ENCODE measurements at places on chromosomes 16 and 17.

GRCh38 chr16:53100889-53101288 is 46.1 kb downstream of the CHD9 start:
- no peak for DNase-seq

- no peak for DNase-seq
These were observed 109.6 kb downstream of the CNTNAP4 start for GRCh38 chr16:76386784-76387183.

- DNase-seq: no peak
These were observed 76.0 kb downstream of the GPR139 start for GRCh38 chr16:19997734-19998133.

- no peak for DNase-seq
These were observed 5.7 kb downstream of the ADGRG1 start for GRCh38 chr16:57634171-57634570.

DNA sequence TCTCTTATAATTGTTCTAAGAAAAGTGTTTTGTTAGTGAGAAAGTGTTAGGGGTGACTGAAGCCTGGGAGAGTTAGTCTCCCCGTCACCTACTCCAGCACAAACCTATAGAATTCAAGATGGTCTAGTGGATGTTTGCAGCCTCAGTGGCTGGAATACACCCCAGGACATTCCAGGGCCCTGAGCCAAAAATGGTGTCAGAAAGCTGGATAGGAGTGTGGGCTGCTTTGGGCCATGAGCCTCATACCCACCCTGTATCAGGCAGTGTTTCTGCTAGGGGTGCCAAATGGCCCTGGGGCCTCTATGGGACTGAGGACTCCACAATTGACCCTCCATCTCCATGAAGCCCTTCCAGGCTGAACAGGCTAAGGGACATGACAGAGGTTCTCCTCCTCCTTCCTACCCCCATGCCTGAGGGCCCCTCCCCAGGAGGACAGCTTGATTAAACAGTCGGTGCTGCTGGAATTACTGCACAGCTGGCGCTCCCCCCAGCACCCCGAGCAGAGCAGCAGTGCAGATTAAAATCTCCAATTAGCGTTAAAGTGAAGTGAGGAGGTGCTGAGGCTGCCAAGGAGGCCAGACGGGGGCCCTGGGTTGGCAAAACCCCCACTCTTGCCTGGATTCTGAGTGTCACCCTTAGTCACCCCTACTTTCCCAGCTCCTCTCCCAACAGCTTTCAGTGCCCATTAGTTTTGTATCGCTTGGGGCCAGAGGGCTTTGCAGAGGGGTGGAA is 59.1 kb downstream of the NEUROD2 start:
- no peak for DNase-seq

GRCh38 chr16:60717808-60718207 is 1318.4 kb downstream of the CDH8 start:
- DNase-seq: no peak

- DNase-seq: no peak
These were observed 8.7 kb upstream of the ANKS4B start for GRCh38 chr16:21224800-21225199.

DNA sequence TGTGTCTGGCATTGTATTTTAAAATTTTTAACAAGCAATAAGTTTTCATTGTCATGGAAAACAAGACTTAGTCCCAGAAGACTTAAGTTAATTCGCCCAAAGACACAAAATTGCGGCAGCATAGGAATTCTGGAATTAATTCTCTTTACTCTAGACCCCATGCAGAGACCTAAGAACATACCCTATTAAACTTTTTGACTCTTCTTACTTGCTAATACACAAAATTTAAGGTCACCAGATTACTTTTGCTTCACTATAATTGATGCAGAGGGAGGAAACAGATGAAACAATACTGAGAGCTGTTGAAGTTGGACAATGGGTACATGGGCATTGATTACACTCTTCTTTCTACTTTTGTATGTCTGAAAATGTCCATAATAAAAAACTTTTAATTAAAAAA is 12.6 kb downstream of the HELZ start:
- no peak for DNase-seq

DNA sequence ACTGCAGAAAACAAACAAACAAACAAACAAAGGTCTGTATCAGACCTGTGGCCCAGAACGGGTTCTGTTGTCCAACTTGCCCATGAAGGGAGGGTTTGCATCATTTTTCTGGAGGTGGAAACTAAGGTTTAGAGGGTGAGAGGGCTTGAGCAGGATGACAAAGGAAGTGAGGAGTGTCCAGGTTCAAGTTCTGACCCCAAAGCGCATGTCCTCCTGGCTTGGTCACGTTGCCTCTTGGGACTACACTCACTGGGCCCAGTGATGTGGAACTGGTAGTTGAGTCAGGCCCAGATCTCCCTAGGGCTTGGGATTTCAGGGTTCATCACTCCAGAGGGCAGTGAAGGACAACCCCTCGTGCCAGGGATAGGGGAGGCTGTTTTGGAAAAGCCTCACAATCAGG is 1.8 kb downstream of the SREBF1 start:
- DNase-seq: no peak

- DNase-seq: no peak
These were observed 27.3 kb downstream of the ENDOV start for GRCh38 chr17:80442323-80442659.

GRCh38 chr17:70353408-70354092 is 184.2 kb downstream of the KCNJ2 start:
- no peak for DNase-seq

GRCh38 chr17:44331249-44331760 is 6.7 kb upstream of the SLC25A39 start:
- DNase-seq: peak; percentile 60

DNA sequence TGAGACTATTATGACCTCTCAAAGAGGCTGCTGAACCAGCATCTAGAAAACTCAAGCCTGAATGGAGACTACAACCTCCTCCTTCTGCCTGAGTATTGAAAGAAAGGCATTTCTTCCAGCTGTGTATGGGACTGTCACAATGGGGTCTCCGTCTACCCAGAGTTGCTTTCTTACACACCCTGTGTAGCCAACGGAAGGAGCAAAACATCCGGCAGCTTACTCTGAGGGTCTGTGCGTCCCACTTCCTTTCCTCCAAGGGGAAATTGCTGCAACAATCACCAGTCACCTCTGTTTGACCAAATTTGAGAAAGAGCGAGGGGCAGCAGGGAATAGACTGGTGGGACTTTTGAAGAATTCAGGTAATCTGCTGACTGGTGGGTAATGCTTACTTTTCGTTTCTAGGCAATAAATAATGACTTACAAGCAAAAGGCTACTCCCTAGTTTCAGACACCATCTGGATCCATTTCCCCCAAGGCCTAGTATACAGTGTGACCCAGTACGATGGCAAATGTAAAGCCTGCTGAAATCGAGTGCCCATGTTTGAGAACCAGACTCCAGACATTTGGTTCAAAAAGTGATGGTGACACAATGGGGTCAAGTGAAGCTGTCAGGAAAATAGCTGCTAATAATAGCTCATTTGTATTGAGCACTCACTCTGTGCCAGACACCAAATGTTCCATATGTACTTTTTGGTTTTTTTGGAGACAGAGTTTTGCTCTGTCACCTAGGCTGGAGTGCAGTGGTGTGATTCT is 81.7 kb downstream of the YPEL2 start:
- no peak for DNase-seq

- DNase-seq: no peak
These were observed 661 bp downstream of the TEX2 start for GRCh38 chr17:64262198-64262999.

DNA sequence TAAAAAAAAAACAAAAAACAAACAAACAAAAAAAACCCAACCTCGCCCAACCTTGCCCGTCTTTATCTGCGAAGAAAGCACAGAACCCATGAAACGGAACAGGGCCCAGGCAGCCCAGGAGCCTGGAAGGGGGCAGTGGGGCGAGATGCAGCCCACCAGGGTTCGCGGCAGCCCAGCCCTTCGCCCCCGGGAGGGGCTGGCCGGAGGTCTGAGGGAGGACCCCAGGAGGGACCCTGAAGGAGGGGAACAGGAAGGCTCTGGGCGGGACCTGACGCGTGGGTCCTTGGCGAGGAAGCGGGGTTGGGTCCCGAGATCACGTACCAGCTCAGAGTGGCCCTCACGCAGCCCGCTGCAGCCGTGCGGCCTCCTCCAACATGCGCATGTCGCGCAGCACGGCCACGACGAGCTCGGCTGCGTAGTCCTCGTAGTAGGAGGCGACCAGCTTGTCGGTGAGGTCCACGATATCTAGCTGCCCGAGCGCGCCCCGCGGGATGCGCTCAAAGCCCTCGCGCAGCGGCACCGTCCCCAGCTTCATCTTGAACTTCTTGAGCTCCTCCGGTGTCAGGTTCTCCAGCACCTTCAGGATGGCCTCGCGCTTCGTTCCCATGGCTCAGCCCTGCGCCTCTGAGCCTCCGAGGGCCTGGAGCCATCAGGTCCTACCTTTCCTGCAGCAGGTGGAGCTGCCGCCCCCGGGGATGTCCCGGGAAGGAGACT is at the start of gene PYDC1:
Gene PYDC1 (minus strand): TSS at position 714 of the 714 bp plus-strand sequence. CDS start 107 bp downstream, at position 607.
- DNase-seq: no peak

- DNase-seq: no peak
These were observed 175.4 kb downstream of the WSCD1 start for GRCh38 chr17:6245301-6246177.

GRCh38 chr17:52158450-52159042 is at the start of gene CA10:
Gene CA10 (minus strand): TSS chr17:52158714.
- no peak for DNase-seq

GRCh38 chr16:12406926-12407690 is 396.6 kb downstream of the CPPED1 start:
- DNase-seq: no peak

GRCh38 chr17:68054296-68054900 is 18.9 kb downstream of the KPNA2 start:
- DNase-seq: peak; percentile 45

DNA sequence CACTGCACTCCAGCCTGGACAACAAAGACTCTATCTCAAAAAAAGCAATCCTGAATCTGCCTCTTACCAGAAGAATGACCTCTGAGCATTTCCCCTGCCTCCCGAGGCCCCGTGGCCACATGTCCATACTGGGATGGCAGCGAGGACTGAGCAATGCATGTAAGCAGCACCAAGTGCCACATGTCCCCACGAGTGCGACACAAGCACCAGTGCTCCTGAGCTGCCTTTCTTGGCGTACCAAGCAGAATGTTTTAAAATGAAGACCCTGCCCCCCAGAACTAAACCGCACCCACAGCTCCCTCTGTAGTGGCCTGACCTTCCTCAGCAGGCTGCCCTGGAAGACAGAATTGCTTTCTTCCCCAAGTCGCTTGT is 373.3 kb downstream of the SLC39A11 start:
- DNase-seq: no peak

DNA sequence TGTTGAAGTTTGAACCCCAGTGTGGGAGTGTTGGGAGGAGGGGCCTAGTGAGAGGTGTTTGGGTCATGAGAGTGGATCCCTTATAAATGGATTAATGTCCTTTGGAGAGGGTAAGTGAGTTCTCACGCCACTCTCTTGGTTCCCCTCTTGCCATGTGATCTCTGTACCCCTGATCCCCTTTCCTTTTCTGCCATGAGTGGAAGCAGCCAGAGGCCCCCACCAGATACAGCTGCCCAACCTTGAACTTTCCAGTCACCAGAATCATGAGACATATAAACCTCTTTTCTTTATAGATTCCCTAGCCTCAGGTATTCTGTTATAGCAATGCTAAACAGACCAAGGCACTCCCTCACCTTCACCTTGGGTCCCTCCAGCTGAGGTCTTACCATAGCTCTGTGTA is 7.4 kb downstream of the SLC6A2 start:
- DNase-seq: no peak

DNA sequence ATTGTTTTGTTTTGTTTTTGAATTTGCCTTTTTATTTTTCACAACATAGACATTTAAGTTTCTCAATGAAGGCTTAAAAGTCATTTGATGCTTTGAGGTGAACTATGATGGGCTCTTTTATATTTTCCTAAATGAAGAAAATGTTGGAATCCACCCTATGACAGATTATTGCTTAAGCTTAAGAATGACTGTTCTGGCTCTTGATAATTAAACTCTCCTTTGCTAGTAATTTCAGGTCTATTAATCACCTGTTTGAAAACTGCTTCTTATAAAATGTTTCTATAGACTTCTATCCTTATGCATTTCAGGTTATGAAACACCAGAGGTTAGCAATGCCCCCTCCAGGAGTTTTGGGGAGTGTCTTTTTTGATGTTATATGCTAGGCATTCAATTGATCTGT is 424.1 kb upstream of the DYNLRB2 start:
- DNase-seq: no peak

DNA sequence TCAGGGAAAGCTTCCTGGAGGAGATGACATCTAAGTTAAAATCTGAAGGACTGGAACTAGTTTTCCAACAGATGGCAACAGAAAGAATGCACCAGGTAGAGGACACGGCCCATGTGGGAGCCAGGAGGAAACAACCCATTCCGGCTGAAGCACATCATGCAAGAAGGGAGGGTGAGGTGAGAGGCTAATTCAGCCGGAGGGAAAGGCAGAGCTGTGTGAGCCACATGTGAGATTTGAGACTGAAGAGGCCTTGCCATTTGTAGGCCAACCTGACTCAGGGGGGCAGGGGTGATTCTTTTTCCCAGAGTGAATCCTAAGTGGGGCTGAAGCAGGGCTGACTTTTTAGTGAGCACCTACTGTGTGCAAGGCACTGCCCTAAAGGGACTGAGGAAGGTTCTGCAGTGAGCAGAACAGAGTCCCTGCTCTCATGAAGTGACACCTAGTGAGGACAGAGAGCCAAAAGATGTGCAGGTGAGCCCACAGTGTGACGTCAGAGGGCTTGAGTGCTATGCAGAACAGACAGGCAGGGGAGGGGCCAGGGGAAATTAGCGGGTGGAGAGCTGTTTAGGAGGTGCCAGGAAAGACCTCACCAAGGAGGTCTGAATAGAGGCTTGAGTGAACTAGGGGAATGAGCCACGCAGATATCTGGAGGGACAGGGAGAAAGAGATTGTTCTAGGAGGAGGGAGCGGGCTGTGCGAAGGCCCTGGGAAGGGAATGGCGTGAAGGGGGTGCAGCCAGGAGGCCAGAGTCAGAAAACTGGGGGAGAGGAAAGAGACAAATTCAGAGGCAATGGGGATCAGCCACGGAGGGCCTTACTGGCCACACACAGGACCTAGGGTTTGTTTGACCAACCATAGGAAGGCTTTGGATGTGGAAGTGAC is 19.8 kb upstream of the IL21R start:
- no peak for DNase-seq

DNA sequence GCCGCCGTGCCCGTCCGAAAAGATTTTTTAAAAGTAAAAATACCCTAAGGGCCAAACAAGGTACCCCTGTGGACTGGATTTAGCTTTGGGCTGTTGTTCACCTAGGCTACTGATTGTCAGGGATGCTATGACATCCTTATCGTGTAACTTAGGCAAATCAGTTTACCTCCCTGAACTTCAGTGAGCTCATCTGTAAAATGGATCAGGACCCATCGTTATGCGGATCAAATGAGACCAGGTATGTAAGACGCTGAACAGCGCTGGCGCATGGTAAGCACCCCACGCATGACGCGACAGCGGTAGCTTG is 658 bp upstream of the ZNF771 start:
- no peak for DNase-seq

- no peak for DNase-seq
These were observed 20.9 kb downstream of the RGS9 start for GRCh38 chr17:65158041-65158440.

DNA sequence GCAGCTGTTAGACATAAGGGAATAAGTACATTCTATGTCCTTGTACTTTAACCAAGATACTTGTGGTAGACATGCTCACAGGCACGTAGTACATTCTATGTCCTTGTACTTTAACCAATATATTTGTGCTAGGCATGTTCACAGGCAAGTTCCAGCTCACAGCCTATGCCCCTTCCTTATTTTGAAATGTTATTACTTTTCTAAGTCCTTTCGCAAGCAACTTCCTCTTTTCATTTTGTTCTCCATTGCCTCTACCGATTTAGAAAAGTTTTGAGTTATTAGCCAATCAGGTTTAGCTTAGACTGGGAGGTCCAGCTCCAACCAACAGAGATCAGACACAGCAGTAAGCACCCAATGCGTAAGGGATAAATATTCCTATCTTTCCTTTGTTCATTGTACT is 60.1 kb upstream of the NUDT7 start:
- DNase-seq: no peak

All from brain microvascular endothelial cell (primary cell).